ENCODE measurements at places on chromosomes 1 and 21.
A peak's percentile ranks its signal among the peaks of the same experiment; 100 is the strongest.

DNA sequence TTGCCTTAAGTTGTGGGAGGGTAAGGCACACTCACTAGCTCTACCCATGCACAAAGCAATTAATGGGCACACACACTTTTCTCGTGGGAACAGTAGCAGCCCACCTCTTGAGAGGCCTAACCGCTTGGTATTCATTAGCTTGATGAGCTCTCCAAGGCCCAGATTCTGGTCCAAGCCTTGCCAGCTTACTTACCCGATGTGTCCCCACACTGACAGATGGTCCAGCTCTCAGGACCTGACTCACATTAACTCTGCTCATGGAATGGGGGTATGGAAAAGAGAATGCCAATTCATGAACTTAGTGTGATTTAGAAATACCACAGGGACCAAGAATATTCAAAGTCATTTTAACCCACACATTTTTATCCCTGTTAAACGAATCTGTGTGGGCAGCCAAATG lies 106.8 kb upstream of the CACHD1 start:
- DNase-seq, result no peak

GRCh38 chr1:27863538-27863915 lies 8.8 kb upstream of the THEMIS2 start:
- no peak for DNase-seq

- DNase-seq, result peak; percentile 65
Measured at GRCh38 chr1:6497215-6497866, 5.9 kb upstream of the PLEKHG5 start.

GRCh38 chr1:173616859-173617258 lies 14.0 kb upstream of the SLC9C2 start:
- DNase-seq, result no peak

GRCh38 chr1:93614986-93615581 lies 66.6 kb downstream of the BCAR3 start:
- no peak for DNase-seq

DNA sequence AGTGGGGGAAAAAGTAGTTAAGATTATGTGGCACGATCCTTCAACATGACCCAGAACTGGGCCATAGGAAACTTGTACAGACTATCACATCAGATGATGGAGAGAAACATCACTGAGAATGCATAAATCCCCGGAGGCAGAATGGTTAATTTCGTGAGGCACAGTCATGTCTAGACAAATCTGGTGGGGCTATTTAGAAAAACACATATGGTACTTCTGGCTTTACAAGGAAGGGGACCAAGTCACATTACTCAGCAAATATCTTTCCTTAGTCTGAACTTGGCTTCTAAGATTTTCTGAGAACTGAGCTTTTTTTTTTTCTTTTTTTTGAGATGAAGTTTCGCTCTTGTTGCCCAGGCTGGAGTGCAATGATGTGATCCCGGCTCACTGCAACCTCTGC lies 9.2 kb upstream of the UQCRHL start:
- DNase-seq, result no peak

DNA sequence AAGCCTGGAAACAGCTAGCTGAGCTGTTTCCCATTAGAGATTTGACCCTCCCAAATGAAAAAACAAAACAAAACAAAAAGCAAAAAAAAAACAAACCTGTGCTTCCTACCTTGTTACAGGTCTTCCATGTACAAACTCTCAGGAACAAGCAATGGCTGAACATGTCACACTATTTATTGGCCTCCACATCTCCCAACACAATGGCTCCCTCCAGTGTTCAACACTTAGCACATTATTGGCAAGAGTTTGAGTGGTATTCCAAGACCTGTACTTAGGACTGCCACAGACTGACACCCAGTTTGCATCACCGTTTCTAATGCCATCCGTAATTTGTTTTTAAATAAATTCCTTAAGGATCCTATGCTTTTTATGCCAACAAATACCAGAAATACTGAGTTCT lies 195.0 kb upstream of the OLFM3 start:
- DNase-seq, result no peak

DNA sequence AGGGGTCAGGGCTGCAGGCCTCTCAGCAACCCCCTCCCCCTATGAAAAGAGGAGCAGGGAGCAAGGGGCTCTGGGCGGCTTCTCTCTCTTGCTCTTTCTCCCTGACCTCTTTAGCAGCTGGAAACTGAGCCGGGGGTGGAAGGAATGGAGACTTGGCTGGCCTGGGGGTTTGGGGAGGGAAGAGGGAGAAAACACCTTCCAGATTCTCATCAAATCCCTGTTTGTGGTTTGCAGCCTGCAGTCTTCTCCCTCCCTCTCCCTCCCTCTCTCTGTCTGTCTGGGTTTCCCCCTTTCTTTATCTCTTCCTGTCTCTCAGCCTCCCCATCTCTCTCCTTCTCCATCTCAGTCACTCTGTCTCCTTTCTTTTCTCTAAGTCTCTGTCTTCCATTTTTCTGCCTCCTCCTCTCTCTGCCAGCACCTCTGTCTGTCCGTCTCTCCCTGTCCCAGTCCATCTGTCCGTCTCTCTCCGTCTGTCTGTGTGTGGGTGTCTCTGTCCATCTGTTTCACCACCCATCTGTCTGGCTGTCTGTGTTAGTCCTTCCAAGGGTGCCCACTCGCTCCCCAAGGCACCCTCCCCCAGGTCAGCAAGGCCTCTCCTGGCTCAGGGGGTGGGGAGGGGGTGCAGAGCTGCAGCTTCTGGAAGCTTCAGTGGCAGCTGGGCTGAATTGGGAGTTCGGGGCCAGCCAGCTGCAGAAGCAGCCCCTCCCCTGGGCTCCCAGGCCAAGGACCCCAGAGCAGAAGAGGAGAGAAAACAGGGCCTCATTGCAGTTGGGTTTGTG lies 6.2 kb downstream of the AHDC1 start:
- no peak for DNase-seq

GRCh38 chr1:182301026-182301436 lies 90.6 kb downstream of the GLUL start:
- DNase-seq, result no peak

DNA sequence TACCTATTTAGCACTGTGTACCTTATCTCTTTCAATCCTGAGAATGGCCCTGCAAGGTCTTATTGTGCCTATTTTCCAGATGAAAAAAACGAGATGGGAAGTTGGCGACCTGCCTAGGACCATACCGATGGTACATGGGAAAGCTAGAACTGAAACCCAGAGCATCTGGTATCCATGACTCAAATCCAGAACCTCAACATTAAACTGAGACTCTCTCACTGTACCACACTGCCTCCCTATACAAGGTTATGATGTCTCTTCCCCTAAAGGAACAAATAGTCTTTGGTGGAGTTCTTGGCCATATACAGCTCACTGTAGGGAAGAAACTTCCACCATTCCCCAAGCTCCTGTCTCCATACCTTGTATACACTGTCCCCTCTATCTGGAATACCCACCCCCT lies 110.7 kb downstream of the TNR start:
- no peak for DNase-seq

All from T-helper 1 cell (primary cell).